Hematopoietic multipotent progenitor cell treated with erythropoietin and hydrocortisone succinate and interleukin-3 and kit ligand, for 8 days (in vitro differentiated cells): ENCODE measurements at places on chromosomes 3 and 15.

DNA sequence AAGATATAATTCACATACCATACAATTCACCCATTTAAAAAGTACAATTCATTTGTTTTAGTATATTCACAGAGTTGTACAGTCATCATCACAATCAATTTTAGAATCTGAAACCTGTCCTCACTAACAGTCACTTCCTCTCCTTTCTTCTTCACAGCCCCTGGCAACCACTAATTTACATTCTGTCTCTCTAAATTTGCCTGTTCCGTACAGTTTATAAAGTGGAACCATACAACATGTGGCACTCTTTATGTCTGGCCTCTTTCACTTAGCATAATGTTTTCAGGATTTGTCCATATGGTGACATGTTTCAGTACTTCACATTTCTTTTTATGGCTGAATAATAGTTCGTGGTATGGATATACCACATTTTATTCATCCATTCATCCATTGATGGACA, 22.7 kb downstream of the ERICH6 start:
- DNase-seq = no peak

- no peak for DNase-seq
These were observed 201.4 kb downstream of the SSR3 start for GRCh38 chr3:156353563-156353962.

GRCh38 chr15:68175526-68175925, 29.6 kb downstream of the CALML4 start:
- DNase-seq = no peak

- no peak for DNase-seq
These were observed 25.3 kb downstream of the SLC4A7 start for GRCh38 chr3:27458929-27459328.

DNA sequence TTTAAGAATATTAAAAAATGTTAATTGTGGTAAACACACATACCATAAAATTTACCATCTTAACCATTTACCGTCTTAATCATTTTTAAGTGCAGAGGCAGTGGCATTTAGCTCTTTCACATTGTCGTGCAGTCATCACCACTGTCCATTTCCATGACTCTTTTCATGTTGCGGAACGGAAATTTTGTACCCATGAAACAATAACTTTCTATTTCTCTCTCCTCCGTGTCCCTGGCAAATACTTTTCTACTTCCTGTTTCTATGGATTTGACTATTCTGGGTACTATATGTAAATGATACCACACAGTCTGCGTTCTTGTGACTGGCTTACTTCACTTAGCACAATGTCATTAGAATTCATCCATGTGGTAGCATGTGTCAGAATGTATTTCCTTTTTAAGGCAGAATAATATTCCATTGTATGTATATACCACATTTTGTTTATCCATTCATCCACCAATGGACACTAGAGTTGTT, 27.9 kb downstream of the AKAP13 start:
- DNase-seq = no peak

GRCh38 chr15:68512598-68512997, 66.2 kb upstream of the CORO2B start:
- no peak for DNase-seq

DNA sequence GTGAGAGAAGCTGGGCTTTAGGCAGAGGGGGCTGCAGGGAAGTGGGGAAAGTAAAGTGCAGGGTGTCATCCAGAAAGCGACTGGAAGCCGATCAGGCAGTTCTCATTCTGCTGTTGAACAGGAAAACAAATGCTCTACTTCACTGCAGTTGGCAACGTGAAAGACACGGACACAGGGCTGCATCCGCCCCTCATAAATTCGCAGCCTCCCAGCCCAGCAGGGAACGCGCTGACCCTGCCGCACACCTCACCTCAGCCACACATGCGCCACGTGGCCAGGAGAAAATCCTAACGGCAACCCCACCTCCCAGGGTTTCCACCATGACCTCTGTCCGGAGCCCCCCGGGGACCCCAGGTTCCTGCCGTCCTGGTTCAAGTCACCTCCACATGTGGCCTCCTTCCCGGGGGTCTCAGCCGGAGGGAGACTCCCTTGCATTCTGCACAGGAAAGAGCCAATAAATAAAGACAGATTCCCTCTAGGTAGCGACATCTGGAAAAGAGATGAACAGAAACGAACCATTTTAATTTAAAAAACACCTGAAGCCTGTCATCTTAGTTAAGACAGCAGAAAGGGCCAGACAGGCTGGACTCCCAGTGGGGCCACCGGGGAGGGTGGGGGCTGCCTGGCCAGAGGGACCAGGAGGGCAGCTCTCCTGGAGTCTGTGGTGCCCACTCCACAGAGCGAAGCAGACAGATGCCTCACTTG, 118.7 kb downstream of the TMEM266 start:
- no peak for DNase-seq

GRCh38 chr15:101641129-101641764, 10.9 kb downstream of the TM2D3 start:
- DNase-seq = peak; percentile 80

GRCh38 chr3:33047842-33048834, 48.8 kb downstream of the GLB1 start:
- DNase-seq = no peak

DNA sequence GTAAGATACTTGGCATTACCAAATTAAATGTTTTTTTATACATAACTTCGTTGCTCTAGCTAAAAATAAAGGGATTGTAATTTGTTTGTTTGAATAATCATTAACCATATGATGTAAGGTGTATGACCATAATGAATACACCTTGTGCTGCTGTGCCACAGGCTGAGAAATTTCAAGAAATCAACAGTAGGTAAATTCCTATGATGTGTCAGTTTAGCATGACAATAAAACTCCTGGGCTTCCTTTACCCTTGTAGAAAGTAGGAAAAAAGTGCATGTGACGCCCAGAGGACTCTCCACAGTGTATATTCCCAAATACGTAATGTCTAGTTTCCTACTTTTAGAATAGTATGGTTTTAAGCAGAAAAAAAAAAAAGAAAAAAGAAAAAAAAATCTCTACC, 208.1 kb downstream of the SATB1 start:
- no peak for DNase-seq

- no peak for DNase-seq
These were observed 284.2 kb upstream of the TPM1 start for GRCh38 chr15:62758126-62758951.

DNA sequence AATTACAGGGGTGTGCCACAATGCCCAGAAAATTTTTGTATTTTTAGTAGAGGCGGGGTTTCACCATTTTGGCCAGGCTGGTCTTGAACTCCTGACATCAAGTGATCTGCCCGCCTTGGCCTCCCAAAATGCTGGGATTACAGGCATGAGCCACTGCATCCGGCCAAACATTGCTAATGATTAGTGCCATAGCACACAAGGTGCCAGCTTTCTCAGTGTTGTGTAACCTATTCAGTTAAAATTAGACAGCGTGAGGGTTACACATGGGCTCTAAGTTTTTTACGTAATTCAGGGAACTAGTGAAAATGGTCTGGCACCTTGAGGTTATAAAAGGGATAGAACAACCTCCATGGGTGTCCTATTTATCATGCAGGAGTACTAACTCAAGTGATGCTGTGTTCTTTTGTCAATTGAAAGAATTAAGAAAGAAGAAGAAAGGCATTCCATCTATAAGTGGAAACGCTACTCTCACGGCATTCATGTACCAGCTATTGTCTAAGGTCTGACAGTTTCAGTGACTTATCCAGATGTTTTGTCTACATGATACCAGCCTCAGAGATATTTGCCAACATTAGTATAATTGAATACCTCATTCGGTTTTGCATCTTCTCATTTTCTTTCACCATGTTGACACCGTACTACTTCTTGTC, 84.7 kb downstream of the EOMES start:
- DNase-seq = no peak

DNA sequence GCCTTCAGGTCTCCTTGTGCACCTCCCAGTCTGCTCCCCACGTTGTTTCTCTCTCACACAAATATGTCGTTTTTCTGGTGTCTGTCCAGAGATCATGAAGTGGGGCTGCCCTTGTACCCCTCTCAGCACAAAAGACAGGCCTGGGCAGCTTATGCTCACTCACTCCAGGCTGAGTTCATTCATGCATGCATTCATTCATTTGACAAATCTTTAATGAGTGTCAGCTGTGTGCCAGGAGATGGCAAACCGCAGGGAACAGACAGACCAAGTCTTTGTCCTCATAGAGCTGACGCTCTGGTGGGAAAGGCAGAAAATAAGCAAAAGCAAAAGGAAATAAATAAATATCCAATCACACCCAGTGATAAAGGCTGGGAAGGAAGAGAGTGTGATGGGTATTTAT, 7.6 kb upstream of the TRH start:
- no peak for DNase-seq

DNA sequence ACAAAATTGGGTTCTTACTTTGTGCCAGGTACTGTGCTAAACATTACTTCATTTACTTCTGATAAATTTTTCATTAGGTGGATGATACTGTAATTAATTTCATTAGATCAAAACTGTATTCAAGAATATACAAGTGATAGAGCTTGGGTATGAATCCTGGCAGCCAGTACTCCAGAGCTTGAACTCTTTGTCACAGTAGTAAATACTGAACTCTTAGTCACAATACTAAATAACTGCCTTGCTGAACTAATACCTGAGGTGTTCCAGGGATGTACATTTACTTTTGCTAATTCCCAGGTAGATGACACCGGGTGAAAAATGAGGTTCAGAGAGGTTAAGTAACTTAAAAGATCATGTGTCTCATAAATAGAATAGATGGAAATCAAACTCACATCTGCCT, 20.3 kb downstream of the FXR1 start:
- DNase-seq = no peak

- no peak for DNase-seq
These were observed 279.3 kb upstream of the CTNNB1 start for GRCh38 chr3:40920041-40920440.

- DNase-seq = no peak
These were observed 287.6 kb upstream of the STT3B start for GRCh38 chr3:31244929-31245817.

DNA sequence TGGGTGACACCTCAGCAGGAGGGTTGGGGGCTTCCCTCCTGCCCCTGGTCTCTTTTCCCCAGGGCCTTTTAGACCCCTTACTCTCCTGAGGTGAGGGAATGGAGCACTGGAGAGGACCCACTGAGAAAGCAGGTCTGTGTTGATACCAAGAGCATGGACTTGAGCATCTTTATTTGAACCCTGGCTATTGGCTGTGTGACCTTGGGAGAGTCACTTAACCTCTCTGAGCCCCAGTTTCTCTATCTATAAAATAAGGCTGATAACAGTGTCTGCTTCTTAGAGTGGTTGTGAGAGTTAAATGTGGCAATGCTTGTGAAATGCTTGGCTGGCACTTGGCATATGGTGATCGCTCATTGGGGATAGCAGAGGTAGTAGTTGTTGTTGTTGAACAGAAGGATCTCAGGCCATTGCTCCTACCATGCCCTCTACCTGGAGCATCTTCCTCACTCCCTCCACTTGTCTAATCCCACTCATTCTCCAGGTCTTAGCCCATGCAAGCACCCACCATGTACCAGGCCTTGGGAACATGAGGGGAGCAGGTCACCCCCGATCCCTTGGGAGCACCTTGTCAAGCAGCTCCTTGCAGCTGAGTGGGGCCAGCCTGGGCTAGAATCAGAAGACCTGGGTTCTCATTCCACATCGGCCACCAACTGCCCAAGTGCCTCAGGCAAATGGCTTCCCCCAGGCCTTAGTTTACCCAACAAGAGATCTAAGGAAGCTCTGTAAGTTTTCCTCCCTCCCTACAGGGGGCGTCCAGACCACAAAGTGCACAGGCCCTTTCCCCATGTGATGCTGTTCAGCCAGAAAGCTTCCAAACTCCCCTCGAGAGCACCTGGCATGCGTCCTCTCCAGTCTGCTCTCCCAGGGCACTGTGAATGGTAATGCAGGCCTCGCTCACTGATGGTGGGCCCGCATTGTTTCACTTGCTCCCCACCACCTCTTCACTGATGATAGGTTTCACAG, 96.7 kb downstream of the LSM3 start:
- DNase-seq = peak; percentile 40

DNA sequence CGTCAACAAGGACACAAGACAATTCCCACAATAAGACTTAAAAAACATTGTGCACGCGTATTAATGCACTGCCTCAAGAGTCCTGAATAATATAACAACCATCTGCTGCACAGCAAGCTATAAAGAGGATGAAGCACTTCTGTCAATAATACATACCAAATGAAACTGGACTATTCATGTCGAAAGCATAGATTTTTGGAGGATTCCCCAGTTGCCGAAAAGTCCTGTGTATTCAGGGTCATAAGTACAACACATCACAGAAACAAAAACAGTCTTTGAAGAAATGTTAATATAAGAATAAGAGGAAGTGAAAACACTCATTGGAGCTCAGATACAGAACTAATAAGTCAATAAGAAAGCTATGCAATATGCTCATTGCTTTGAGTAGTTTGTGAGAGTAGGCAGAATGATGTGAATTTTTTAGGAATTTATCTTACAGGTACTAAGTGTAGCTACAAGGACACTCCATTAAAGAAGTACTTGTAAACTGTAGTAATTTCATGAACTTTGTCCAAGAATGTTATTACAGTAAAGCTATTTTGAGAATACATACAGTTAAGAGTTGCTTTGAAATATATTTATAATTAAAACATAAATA, 31.6 kb downstream of the CBLB start:
- no peak for DNase-seq

DNA sequence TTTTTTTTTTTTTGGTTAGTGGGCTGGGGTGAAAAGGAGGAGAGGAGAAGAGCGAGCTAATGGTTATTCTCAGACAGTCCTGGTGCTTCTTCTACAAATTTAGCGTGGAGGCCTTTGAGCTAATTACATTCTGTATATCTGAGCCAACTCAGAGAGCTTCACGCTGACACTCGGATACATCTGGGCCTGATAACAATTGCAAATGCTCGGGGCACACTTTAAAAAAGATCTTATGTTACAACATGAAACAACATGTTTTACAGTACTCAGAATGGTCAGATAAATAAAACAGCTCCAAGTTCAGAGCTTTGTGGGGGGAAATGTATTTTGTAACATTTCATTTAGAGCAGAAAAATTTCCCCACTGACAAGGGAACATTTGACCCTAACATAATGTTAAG, 966.9 kb upstream of the NR2F2 start:
- DNase-seq = no peak

DNA sequence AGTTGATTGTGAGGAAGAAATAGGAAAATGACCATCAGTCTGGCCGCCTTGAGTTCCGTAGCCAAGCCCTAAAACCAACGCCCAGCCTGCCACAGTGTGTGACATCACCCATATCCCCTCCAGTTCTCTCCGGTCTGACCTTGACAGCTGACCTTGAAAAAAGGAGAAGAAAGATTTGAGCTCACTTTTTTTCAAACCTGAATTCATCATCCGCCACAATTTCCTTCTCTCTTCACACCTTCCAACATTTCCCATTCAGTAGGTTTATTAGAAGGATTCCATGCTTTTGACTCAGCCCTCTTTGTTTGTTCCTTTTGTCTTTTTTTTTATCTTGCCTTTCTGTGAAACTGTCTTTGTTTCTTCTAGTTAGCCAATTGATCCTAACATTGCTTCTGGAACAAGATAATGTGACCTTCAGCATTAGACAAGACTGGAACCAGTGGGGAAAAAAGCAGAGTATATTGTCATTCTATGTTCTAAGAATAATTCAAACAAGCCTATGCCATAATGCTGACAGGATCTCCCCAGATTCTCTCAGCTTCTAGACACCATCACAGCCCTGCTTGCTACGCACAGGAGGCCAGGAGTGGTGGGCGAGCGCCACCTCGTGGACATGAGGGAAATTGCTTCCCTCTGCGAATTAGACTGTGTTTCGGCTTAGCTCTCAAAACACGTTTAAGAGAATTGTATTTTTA, 283.1 kb downstream of the FGF12 start:
- DNase-seq = peak; percentile 51

- DNase-seq = no peak
These were observed 473.6 kb downstream of the SI start for GRCh38 chr3:164604687-164605086.
